H4 (cell line): ENCODE measurements at places on chromosomes 1 and 21.

DNA sequence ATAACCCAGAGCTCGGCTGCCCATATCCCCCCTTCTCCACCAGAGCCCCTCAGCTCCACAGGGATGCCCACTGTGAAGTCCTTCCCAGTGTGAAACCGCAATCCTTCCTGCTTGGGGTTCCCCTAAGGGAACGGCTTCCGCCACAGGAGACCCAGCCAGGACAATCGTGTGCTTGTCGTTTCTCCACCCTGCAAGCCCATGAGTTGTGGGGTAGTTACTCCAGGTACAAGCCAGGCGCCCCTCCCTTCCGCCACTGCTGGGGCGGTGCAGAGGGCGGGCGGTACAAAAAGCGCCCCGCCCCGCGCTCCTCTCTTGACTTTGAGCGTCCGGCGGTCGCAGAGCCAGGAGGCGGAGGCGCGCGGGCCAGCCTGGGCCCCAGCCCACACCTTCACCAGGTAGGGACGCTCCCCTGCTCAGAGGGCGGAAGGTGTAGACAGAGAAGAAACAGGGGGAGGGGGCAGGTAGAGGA, at the start of gene TINAGL1:
Gene TINAGL1, plus strand, starts transcription at position 315 of the 469 bp plus-strand sequence. CDS start 634 bp downstream, outside the sequence.
- DNase-seq: no peak

DNA sequence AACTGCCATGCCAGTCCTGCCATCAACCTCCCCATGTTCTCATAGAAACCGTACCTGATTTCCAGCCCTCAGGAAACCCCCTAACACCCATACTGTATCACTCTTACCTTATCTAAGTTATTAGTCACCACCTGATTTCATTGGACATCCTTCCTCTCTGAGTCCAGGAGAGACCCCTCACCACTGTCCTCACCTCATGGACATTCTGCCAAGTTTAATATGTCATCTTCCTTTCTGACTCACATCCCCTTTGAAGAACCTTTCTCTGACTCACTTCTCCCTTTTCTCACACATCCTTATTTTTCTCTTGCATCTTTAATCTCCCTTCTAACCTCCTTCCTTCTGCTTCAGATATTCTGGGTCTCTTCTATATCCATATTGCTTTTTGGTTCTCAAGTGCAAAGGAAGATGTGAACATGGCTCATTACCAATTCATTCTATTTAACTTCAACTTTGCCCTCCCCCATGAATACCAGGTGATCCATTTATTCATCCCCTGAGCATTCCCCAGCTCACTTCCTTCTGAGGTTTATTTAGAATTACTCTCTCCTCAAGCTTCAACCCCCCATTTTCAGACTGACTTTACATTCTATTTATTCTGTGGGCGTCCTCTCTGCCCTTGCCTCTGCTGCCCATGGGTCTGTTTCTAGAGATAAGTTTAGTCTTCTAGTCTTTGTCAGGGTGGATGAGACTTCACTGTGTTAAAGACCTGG, 206.8 kb upstream of the ESRRG start:
- peak; percentile 6 for DNase-seq

- DNase-seq: no peak
Measured at GRCh38 chr1:154609398-154610380, 1.7 kb upstream of the ADAR start.

DNA sequence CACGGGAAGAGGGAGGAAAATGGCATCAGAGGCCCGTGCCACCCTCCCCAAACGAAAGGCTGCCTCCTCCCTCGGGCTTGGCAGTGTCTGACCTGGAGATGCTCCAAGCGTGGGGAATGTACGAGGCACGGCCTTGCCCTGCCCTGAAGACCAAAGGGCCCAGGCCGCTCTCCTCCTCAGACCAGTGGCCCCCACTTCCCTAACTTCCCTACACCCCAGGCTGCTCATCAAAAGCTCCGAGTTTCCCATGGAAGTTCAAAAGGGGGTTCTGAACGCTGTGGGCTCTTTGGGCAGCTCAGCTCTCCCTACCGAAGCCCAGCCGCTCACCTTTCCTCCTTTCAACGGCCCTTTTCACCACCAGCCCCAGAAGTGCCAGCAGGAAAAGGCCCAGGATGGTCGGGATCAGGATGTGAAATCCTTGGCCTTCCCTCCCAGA, 11.8 kb downstream of the FCMR start:
- no peak for DNase-seq

- DNase-seq: no peak
Measured at GRCh38 chr1:61875198-61875597, 132.9 kb downstream of the PATJ start.

- no peak for DNase-seq
Measured at GRCh38 chr1:61171974-61172373, 89.6 kb downstream of the NFIA start.

DNA sequence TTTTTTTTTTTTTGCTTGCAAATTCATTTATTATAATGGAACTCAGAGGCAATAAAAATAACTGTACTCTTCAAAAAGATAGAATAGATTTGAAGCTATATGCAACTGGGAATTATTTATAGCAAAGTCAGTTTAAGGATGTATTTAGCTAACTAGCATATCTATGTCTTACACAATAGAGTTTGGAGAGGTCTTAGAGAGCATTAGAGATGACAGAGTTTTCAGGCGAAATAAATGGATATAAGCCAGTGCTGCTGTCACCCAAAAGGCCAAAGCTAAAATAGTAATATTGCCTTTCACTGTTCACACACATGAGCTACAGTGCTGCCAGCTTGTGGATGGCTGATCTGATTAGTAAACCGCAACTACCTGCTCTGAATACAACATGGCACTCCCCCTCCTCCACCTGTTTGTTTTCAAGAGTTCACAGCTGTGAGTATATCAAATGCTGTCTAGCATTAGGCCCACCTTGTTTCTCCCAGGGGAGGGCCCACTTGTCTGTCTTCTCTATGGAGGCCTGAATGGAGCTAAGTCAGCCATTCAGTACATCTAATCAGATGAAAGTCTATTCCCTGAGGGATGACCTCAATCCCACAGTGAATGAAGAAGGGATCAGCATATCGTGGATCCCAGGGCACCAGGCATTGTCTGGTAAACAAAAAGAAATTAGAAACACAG, 25.2 kb upstream of the SSX2IP start:
- DNase-seq: no peak

GRCh38 chr1:92816732-92817131, 15.1 kb upstream of the RPL5 start:
- no peak for DNase-seq

- DNase-seq: no peak
Measured at GRCh38 chr1:2303016-2303775, 75.1 kb downstream of the SKI start.

DNA sequence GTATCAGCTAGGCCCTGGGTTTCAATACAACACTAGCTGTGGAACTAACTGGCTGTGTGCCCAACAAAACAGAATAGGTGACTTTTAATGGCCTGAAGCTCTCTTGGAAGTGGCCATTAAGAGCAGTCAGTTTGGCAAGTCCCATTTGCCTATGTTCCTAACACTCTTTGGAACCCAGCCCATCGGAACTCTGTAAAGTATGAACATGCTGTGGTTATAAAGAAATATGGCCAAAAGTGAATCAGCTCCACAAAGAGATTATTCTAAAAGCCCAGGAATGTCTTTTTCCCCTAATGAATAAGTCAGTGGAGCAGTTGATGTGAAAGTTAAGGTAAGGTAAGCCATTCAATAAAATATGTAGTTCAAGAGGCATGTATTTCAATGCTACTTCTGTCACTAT, 223.7 kb upstream of the ADAMTS5 start:
- DNase-seq: no peak

GRCh38 chr1:235986869-235987268, 78.0 kb downstream of the NID1 start:
- no peak for DNase-seq

DNA sequence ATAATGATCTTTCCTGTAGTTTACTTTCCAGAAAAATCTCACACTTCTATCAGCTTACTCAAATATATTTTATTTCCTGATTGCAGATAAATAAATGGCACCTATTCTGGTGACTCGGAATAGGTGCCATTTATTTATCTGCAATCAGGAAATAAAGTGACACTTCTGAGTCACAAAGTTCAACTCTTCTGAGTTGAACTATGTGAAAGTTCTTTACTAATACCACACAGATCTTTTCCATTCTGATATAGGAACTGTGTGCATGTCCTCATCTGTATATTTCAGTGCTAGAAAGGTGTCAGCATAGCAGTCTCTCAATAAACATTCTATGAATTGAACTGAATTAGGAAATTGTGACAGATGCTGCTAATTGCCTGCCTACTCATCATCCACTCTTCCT, 4.9 kb upstream of the VCAM1 start:
- no peak for DNase-seq

- DNase-seq: no peak
Measured at GRCh38 chr1:145695821-145696629, 11.1 kb downstream of the PDZK1 start.

GRCh38 chr1:201504799-201505502, 2.0 kb downstream of the CSRP1 start:
- DNase-seq: no peak

GRCh38 chr1:221839782-221840395, 98.0 kb upstream of the DUSP10 start:
- peak; percentile 91 for DNase-seq
